Transverse colon (tissue), 4 donors: ENCODE measurements at places on chromosomes 2 and 18. TPM values are rescaled to one million over a fixed set of nuclear protein-coding genes. Genes with fewer than 3 reads are reported as not detected.

The GPR55 gene
- 1.9 TPM for total RNA-seq

DNA sequence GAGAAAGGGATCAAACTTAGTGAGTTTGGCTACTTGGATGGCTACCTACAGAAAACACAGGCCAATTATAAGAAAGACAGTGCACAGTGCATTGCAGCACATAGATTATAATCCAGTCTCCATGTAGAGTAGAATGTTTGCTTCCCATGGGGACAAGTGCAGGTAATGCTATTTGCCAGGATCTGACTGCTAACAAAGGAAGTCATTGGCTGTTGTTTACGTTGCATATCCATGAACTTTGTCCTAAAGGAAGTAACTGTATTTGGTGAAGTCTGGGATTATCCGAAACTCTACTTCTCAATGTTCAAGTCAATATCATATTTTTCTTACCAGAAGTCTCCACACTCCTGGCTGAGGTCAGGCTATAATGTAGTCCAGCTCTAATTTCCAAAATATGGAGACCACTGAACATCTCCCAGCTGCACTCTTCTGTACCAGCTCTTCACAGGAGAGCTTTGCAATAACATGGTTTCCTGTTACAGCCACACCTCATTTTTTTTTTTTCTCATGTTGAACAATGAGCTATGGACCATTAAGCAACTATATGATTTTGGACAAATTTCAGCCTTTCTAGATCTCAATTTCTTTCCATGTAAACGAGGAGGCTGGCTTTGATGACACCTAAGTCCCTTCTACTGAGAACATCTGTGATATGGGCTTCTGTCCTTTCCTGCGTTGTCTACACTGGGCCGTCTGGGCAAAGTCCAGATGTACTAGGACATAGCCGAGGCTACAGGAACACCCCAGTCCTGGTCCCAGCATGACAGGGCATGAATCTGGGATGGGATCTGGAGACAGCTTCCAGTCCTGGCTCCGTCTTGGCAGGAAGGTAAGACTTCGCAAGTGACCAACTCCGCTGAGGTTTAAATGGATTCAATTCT is 154.8 kb downstream of the LAMA1 start:
- DNase-seq = no peak

GRCh38 chr18:71784777-71785176 is 759.4 kb downstream of the CBLN2 start:
- DNase-seq = no peak

DNA sequence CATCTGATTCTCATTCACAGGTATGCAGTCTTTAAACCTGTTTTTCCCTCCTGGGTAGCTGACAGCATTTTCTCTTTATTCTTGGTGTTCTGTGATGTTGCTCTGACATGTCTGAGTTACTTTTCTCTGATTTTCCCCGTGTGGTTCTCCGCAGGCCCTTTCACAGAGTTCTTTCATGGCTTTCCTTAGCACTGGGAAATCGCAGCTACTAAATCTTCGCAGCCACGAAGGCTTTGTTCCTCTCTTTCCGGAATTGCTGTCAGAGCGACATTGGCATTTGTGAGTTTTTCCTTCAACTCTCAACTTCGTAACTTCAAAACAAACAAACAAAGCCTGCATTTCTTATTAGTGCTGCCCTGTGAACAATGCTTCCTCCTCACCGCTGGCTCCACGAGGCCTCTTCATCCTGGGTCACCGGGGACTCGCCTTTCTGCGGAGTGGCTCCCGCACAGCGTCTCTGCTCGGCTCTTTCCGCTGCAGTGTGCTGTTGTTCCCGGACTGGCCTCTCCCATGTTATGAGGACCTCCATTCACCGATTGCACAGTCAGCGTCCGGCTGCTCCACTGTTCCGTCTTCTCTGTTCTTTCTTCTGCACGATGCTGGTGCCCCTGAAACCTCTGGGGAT is 16.1 kb downstream of the COLEC11 start:
- no peak for DNase-seq

- DNase-seq = no peak
Observed at GRCh38 chr2:137133225-137133624, 367.9 kb downstream of the THSD7B start.

DNA sequence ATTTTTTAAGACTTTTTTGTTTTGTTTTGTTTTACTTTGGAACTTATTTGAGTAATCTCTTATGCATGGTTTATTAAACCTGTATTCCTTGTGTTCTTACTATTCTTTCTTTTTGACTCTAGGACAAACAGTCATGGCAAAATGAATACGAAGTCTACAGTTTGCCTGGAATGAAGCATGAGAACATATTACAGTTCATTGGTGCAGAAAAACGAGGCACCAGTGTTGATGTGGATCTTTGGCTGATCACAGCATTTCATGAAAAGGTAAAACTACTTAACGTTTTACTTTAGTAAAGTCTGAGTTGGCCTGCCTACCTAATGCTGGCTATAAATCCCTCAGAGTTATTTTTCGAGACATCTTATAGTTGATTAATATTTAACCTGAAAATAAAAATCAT is 72.3 kb downstream of the ACVR2A start:
- no peak for DNase-seq
